ENCODE measurements at places on chromosomes 6 and 20. TPM values are rescaled to one million over a fixed set of nuclear protein-coding genes. Genes with fewer than 3 reads are reported as not detected.

The GNAS-AS1 gene
- polyA plus RNA-seq, result 0.55 TPM

The NHSL1 gene
- 63.2 TPM for polyA plus RNA-seq

The MTG2 gene
- 32.4 TPM for polyA plus RNA-seq

DNA sequence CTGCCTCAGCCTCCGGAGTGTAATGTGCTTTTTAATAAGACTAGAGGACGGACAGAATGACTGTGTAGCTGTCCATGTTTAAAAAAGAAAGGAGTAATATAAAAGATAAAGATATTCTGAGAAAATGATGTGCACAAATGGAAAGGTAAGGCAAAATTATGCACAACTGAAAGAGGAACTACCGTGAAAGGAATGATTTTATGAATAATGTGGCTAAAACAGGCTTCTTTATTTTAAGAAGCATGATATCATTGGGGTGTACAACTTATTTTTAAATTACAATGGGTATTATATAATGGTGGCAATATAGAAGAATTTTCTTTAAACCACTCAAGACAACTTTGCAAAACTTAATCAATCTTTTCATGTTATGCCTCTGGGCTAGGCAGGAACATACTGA, 78.1 kb downstream of the FIG4 start:
- DNase-seq, result no peak

DNA sequence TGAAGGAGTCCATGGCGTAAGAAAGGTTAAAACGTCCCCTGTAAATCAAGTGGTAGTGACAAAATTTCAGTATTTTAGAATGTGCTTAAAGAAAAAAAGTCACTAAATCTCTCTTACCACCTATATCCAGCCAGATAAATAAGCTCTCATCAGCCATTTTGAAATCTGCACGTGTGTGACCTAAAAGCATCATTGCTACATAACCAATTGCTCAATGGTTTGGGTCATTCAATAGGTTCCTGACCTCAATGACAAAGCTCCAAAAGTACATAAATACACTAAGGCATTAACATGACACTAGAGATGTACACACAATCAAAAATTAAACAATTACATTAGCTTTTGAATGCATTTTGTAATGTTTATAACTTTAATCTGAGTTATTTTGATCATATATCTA, 272.4 kb downstream of the GMDS start:
- DNase-seq, result no peak

DNA sequence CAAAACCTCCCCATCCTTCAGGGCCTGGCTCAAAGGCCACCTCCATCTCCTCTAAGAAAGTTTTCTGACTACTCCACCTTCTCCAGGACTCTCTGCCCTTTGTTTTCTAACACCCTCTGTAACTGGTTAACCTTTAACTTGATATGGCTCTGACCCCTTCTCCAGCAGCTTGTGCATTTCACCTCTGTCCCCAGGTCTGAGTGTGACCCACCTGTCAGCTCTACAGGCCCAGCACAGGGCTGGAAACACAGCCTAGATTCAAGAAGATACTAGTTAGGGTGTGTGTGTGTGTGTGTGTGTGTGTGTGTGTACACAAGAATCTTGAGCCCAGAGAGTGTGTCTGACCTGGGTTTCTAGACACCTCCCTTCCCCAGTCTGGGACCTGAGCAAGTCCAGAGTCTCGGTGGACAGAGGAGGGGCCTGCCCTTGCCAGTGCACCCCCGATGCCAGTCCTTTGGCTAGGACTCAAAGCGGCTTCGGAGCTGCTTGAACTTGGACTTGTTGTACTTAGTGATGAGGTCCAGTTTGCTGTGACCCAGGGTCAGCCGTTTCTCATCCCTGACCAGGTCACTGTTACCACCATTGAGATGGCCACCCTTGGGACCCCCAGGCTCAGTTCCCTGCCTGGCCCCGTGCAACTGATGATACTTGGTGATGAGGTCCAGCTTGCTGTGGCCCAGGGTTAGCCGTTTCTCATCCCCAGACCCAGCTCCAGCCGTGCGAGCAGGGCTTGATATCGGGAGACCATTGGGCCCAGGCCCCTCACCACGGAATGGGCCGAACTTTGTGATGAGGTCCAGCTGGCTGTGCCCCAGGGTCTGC, 1.7 kb upstream of the EIF6 start:
- no peak for DNase-seq

- DNase-seq, result no peak
These were observed 43.2 kb downstream of the PHIP start for GRCh38 chr6:79034865-79035264.

DNA sequence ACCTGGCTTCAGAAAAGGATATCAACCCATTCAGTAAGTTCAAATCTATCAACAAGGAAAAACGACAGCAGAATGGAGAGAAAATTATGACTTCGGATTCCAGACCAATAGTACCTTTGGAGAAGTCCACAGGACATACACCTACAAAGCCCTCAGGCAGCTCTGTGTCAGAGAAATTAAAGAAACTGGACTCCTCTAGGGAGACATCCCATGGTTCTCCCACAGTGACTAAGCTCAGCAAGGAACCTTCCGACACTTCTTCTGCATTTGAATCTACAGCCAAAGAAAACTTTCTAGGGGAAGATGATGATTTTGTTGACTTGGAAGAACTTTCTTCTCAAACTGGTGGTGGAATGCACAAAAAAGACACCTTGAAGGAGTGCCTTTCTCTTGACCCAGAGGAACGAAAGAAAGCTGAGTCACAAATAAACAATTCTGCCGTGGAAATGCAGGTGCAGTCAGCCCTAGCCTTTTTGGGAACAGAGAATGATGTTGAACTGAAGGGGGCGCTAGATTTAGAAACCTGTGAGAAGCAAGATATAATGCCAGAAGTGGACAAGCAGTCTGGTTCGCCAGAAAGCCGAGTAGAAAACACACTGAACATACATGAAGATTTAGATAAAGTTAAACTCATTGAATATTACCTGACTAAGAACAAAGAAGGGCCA, 67.4 kb upstream of the HINT3 start:
- no peak for DNase-seq

DNA sequence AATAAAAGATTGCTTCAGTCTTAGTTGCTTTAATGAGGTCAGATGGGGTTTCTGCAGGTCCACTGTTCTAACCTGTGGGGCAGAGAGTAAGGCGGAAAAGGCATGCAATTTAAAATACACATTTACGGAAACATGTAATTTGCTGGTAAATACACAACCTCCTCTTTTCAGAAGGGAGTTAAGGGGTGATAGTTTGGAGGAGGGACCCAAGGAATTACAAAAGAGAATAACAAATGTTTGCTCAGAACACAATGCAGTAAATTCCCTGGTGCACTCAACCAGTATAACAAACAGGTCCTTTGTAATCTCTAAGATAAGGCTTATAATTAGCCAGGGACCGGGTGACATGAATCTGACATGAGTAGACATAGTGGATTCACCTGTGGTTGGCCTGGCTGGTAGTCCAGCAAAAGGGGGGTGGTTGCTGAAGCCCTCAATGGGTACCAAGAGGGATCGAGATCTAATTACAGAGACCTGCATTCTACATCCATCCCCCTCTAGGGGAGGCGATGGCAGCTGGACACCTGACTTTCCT, 295.1 kb downstream of the PHACTR1 start:
- no peak for DNase-seq

GRCh38 chr20:34037121-34037520, 43.4 kb downstream of the RALY start:
- no peak for DNase-seq

GRCh38 chr20:20744170-20744725, 31.8 kb upstream of the RALGAPA2 start:
- no peak for DNase-seq

GRCh38 chr20:44717986-44718385, 2.8 kb downstream of the CCN5 start:
- no peak for DNase-seq

DNA sequence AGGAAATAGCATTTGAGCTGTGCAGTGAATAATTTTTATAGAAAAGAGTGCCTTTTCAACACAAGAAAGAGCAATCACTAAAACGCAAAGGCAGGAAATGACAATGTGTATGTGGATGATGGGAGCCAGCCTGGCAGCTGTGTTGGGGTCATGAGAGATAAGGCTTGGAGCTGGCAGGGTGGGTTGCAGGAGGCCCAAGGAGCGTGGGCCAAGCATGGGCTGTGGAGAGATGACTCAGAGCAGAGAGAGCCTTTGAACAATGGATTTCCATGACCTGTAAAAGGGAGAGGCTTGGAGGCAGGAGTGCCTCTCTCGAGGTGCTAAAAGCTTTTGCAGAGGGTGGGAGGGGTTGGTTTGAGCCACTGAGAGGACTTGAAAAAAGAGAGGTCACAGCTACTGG, 6.6 kb upstream of the TBC1D7 start:
- DNase-seq, result no peak

DNA sequence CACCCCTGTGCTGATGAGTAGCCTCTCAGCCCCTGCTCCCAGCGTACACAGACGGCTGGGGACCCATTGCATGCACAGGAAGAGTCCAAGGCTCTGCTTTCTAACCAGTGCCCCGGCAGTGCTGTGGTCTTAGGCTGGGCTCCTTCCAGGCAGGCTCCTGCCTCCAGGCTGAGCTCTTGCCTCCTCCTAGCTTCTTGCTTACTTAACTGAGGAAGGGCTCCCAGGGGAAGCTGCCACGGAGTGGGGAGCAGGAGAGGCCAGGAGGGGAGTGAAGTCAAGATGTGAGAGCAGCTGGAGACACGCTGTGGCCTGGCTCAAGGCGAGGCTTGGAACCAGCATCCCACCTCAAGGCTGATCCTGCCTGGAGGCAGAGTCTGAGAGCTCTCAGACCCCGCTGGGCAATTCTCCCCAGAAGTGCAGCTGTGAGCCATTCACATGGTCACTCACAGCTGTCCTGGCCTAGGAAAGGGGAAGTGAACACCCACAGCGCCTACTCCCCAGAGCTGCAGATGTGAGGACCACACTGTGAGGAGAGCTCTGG, 141.0 kb downstream of the TBXT start:
- DNase-seq, result no peak

GRCh38 chr6:163415620-163416556, 1.4 kb downstream of the QKI start:
- DNase-seq, result no peak

- DNase-seq, result peak; percentile 81
These were observed 232.9 kb downstream of the SAMD5 start for GRCh38 chr6:147741389-147741788.

DNA sequence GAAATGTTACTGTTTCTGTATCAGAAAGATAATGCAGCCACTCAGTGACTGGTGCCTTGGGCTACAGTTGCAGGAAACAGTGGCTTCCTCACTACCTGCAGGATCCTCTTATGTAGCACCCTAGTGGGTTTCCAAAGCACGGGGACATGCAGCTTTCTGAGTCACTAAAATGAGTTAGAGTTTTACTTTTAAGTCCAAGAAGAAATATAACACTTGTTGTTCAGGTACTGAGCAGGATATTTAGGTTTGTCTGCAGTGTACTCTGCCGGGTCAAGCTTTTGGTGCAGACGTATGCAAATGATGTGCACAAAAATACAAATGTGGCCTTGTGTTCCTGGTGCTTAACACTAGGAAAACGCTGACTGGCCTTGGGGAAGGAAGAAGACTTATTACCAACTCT, 22.0 kb downstream of the ACSS1 start:
- DNase-seq, result no peak

- DNase-seq, result peak; percentile 99
These were observed at the start of gene ABCF1 for GRCh38 chr6:30571075-30571761. TSS of gene ABCF1 (plus strand) at chr6:30571442. CDS start at chr6:30571488, 46 bp downstream.

DNA sequence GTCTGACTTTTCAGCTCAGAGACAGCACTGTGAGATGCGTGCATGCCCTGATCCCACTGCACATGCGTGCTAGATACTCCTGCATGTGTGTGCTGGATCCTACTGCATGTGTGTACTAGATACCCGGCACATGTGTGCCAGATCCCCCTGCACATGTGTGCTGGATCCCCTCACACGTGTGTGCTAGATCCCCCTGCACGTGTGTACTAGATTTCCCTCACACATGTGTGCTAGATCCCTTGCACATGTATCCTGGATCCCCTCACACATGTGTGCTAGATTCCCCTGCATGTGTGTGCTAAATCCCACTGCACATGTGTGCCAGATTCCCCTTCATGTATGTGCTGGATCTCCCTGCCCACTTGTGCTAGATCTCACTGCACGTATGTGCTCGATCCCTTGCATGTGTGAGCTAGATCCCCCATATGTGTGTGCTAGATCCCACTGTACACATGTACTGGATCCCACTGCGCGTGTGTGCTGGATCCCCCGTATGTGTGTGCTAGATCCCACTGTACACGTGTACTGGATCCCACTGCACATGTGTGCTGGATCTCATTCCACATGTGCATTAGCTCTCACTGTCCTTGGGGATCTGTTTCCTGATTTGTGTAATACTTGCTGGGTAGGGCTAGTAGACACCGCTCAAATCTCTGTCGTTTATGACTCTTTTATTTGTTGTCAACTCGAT, 214.6 kb downstream of the SMOC2 start:
- DNase-seq, result no peak

GRCh38 chr6:159376516-159377158, 207.4 kb downstream of the FNDC1 start:
- no peak for DNase-seq

- DNase-seq, result peak; percentile 17
These were observed 609.3 kb upstream of the IMPG1 start for GRCh38 chr6:76681781-76682180.

DNA sequence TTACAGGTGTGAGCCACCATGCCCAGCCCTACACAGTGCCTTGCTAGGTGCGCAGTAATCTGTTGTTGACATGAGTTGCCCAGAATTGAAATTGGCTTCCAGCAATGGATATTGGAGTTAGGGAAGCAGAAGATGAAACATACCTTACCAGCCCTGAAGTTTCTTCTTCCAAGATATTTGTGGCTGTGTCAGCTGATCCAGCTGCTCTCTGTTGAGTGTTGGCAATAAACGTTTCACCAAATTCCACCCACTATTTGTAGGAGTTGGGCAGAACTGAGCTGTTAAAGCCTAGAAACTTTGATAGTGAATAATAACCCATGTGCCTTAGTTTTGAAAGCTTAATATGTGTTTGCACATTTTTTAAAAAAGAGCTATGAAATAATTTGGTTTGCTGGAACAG, 218.2 kb upstream of the SNX9 start:
- no peak for DNase-seq

DNA sequence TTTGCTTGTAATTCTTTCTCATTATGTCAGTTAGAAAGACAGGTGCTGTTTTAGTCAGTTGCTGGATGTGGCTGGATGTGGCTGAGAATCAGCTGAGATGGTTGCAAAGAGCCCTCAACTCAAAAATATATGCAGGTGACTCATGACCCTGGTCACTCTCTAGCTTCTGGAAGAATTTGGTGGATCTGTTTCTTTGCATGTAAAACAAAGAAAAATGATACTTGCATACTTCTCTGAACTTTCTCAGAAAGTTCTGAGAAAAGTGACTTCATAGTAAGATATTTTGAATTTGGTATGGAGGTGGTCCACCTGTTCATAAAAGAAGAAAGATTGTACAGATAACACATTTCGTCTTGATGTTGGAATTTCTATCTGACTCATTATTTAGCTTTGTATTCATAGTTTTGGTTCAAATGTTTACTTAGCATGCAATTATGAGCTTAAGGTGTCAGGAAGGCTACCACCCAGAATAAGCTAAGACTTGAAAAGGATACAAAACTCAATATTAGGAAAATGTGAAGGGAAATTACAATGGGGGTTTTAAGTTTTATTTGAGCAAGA, 163.2 kb upstream of the OLIG3 start:
- no peak for DNase-seq
